Aorta (tissue), 5 donors: ENCODE measurements at places on chromosomes 4 and X.

- no peak for DNase-seq
Observed at GRCh38 chr4:6107886-6108285, 89.7 kb upstream of the C4orf50 start.

DNA sequence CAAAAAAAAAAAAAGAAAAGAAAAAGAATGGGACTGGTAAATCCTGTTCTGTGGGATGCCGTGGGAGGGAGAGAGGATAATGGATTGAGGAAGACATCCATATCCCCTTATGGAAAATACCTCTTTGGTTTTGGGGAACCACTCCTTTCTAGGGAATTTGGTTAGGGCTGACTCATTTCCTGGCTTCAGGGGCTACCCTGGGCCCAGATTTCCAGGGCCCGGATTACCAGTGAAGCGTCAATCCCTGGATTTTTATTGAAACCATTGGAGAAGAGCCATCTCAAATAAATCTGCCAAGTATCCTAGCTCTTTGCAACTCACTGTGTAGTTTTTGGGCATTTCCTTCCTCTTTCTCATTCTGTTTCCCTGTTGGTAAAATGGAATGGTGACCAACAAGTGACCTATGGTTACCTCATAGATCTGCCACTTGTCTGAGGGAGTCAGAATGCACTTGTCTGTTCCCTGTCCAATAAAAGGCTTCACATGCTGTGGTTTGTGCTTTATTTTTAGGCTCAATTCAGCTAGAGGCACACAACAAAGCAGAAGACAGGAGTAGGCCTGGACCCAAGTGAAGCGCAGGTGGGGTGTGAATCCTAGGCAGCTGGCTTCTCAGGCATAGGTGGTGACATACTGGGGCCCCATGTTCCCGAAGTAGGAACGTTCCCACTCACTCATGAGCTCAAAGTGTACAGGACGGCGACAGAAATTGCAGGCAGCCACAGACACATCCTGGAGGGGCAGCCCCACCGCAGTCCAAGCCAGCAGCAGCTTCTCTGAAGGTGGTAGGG is 8.6 kb downstream of the APEX2 start:
- DNase-seq = no peak

DNA sequence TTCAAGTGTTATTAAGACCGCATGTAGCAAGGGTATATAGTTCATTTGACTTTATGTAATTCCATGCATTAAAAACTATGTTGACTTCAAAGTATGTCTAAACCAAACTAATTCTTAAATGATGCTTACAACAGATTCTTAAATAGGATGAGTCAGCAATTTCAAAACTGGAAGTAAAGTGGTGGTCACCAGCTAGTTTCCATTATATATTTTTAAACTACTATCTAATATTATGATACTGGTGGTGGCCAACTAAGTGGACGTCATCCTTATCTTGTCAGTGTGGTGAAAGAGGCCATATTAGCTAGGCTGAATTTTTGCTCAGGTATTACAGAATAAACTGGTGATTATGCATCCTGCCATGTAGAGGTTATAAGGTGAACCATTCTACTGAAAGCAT is 1.2 kb downstream of the IL15 start:
- DNase-seq = no peak

DNA sequence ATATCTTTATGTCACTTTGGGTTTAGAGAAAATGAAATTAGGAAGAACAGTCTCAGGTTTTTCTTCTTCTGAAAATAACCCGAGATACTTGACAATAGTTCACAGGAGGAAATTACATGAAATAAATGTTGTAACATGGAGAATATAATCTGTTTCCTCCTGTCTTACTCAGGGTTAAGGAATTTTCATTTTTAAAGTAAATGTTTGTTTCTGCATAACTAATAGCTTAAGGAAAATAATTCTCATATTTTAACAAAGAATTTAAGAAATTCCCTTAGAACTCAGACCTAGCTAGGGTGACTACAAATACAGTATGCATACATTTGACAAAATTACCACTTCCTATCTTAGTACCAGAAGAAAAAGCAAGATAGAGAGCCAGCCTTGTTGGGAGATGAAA is 17.2 kb upstream of the SPRY1 start:
- no peak for DNase-seq

GRCh38 chrX:3549411-3549911 is 164.0 kb downstream of the PRKX start:
- no peak for DNase-seq

DNA sequence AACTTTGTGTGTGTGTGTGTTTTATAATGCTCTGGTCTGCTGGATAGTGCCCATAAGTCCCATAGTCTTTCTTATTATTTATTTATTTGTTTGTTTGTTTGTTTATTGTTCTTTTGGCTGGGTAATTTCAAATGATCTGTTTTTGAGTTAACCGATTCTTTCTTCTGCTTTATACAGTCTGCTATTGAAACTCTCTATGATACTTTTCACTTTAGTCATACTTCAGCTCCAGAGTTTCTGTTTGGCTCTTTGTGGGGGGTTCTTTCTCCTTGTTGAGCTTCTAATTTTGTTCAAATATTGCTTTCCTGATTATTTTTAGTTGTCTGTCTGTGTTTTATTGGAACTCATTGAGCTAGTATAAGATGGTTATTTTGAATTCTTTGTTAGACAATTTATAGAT is 10.0 kb downstream of the CXCL3 start:
- no peak for DNase-seq

DNA sequence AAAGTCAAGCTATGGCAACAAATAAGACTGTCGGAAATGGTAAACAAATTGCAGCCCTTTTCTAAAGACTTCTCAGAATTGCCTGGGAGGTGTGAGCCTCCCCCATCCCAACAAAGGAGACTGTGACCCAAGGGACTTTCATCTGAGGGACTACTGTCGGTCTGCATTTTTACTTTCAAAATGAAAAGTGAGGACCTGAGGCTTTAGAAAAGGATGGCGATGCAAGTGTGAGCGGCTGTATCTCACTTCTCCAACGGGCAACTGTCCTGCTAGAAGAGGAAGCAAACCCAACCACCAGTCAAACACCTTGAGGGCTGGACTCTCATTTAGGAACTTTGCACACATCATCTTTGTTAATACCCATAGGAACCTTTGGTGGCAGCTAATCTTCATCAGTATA is 62.6 kb upstream of the CLNK start:
- no peak for DNase-seq

DNA sequence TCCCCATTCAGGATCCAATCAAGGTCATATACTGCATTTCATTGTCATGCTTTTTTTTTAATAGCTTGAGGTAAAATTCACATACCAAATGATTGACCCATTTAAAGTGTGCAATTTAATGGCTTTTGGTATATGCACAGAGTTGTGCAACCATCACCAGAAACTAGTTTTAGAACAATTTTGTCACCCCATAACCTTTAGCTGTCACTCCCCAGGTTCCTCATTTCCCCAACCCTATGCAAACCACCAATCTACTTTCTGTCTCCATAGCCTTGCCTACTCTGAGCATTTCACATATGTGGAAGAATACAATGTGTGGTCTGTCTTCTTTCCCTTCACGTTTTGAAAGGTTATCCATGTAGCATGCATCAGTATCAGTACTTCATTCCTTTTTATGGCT is 1.4 kb upstream of the SMAD1 start:
- DNase-seq = no peak

GRCh38 chr4:1479454-1479853 is 73.2 kb upstream of the NKX1-1 start:
- DNase-seq = no peak

DNA sequence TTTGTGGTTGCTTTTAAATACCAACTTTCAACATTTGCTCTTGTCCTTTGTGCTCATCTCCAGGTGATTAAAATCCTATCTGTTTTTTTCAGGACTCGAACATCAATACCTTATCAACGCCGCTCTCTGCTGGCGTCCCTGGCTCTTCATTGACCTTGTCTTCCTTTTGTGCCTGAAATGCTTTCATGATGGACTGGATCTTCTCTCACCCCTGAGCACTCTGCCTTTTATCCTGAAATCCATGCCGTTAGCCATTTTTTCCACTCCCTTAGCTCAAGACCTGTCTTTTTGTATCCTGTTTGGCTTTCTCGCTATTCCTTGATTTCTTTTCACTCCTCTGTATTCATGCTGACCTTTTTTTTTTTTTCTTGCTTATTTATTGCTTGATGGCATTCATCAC is 549.5 kb upstream of the CPEB2 start:
- DNase-seq = no peak

DNA sequence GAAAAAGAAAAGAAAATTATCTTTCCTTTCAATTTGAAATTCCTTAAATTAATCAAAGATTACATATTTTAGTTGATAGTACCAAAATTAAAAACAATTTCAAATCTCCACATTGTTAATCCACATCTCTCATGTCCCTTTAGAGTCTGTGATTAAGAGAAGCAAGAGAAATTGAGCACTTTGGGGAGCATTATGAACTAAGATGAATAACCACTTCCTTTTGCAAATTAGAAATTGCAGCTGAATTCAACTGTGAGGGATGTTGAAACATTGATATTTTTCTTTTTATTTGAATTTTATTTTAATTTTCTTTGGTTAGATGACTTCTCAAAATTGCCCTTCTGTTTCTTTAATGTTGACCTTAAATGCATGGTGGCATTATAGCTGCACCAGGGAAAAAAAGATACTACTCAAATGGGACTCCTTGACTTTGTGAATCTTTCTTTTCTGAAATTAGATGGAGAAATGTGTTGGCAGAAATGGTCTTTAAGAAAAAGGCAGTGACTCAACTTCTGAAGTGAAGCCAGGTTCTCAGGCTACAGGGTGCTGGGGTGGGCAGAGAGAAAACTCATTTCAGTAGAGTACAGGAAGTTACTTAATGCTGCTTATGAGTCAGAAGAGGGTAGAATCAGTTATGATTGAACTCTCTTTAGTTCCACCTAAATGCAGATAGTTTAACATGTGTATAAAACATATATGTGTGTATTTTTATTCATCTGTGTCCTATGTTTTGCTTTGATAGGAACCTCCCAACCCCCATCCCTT is 92.0 kb upstream of the TNIP3 start:
- DNase-seq = no peak

DNA sequence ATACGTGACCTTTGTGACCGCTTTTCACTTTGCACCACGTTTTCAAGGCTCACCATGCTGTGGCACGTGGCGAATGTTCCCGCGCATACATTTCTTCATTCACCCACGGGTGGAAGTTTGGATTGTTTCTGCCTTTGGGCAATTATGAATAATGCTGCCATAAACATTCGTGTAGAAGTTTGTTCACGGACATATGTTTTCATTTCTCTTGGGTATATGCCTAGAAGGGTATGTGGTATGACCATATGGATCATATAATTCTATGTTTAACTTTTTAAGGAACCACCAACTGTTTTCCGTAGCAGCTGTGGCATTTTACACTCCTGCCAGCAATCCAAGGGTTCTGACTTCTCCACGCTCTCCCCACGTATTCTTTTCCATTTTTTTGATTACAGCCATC is 60.9 kb upstream of the MXD4 start:
- no peak for DNase-seq

GRCh38 chrX:7828594-7828993 is 14.4 kb upstream of the VCX start:
- no peak for DNase-seq

DNA sequence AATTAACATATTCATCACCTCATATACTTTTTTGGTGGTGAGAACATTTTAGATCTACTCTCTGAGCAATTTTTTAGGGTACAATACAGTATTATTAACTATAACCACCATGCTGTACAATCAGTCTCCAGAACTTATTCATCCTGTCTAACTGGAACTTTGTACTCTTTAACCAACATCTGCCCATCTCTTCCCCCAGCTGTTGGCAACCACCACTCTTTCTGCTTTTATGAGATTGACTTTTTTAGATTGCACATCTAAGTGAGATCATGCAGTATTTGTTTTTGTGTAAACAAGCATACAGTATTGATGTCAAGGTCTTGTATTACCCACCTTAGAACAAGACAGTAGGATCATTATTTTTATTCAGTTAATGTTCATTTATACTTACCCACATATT is 516.8 kb downstream of the RPA4 start:
- no peak for DNase-seq

DNA sequence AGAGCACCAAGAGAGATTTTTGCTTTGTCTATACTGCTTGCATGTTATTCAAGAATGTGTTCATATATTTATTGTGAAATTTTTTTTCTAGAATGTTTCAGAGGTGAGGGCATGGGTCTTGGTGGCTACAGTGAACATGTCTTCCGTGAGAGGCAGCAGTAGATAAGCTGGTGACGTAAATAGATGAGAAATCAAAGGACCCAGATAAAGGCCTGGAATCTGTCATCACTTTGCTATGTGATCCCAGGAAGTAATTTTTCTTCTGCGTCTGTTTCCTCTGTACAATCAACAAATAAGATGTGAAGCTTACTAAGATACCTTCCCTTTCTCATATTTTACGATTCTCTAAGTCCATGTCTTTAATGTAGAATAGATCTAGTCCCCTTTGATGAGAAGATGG is 129.1 kb downstream of the COL4A6 start:
- DNase-seq = no peak

GRCh38 chr4:7529368-7530080 is 94.8 kb upstream of the PSAPL1 start:
- no peak for DNase-seq

DNA sequence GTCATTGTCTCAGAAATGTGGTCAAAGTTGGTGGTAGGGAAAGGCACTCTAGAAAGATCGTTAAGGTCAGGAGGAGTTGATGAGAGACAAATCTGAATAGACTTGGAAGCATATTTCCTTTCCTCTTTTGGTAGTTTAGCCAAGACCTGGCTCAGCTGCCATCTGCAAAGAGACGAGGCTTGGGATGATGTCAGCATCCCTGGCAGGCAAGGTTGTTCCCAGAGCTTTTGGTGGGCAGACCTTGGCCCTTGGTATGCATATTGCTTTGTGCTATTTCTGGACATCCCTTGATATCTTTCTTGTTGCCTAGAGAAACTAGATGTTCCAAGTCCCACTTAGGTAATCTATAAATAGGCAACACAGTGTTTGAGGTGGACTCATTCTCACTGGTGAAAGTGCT is 82.4 kb upstream of the NAF1 start:
- DNase-seq = no peak

DNA sequence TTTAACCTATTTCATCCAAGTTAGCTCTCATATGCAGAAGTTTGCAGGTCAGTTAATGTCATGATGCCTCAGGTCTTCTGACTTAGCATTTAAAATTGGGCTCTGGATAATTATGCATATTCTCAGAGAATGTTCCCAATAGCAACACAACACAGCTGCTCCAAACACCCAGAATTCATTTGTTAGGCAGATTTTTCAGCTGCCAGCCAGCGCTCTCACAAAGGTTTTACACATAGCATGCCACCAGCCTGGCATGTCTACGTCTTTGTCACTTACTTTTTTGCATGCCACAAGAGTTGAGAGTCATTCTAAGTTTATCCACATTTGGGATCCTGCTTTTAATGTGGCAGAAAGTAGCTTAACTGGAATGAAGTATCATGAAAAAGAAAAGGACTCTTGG is 84.8 kb downstream of the LIMCH1 start:
- no peak for DNase-seq

DNA sequence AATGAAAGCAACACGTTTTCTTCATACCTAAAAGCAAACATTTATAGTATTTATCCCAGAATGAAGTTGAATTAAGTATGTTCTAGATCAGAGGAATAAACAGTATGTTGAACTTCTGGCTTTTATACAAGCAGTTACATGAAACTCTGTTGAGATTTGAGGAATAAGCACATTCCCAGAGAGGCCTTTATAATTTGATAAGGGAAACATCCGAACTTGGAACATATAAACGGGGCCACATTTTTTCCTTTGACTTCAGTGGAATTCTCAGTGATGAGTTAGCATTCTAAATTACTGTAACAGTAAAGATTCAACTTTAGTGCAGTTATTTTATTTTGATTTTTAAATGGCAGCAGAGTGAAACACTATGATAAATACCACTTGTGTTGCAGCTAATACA is 119.5 kb downstream of the GLRA3 start:
- no peak for DNase-seq
